NCI-H1417 treated with DMSO at 0.1 percent for 48 hours (cell line): ENCODE measurements at places on chromosomes 3 and 15.

DNA sequence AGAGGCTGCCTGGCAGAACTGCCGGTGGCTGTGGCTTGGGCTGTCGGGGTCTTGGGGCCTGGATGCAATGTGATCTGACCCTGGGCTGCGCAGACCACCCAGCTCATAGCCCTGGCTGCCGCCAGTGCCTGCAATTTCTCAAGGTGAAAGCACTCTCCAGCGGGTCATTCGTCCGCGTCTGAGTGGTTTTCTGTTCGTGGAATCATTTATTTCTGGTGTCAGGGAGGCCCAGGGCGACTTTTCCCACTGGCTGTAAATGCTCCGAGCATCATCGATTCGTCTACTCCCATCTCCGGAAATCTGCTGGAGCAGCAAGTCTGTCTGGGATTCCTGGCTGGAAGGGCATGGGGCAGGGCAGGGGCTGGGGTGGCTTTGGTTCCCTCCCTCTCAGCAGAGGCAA, 40.6 kb upstream of the ADPGK start:
- no peak for DNase-seq

DNA sequence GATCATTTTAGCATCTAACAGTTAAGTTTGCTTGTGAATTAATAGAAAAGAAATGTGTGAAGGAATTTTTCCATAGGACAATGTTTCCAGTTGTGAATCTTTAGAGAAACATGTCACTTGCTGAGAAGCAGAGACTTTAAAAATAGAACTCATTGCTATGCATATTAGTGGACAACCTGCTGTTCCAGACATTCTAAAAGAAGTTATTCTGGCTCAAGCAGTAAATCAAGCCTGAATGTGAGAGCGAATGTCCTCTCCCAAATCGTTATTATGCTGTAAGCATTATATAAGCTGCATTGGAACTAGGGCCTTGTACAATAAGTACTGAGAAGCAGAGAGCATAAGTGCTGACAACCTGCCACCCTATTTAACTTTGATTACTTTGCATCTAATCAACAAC, 990.9 kb downstream of the PLOD2 start:
- no peak for DNase-seq

- DNase-seq: no peak
Measured at GRCh38 chr3:125168711-125169393, 43.7 kb downstream of the SLC12A8 start.

DNA sequence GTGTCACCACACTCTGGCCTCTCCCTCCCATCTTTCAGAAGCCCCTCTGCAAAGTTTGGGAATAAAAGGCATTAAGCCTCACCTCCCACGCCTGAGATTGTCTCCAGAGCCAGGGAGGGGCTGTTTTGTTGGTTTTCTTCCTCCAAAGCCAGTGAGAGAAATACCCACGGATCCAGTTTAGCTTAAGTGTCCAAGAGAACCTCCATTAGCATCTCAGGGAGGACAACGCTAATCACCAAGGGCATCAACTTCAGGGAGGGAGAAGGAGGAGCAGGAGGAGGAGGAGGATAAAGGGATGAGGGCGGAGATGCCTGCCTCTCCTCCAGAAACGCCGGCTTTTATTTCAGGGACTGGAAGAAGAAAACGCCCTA, 101.6 kb downstream of the SRGAP3 start:
- no peak for DNase-seq

GRCh38 chr3:71759401-71759800, 5.7 kb downstream of the GPR27 start:
- no peak for DNase-seq

DNA sequence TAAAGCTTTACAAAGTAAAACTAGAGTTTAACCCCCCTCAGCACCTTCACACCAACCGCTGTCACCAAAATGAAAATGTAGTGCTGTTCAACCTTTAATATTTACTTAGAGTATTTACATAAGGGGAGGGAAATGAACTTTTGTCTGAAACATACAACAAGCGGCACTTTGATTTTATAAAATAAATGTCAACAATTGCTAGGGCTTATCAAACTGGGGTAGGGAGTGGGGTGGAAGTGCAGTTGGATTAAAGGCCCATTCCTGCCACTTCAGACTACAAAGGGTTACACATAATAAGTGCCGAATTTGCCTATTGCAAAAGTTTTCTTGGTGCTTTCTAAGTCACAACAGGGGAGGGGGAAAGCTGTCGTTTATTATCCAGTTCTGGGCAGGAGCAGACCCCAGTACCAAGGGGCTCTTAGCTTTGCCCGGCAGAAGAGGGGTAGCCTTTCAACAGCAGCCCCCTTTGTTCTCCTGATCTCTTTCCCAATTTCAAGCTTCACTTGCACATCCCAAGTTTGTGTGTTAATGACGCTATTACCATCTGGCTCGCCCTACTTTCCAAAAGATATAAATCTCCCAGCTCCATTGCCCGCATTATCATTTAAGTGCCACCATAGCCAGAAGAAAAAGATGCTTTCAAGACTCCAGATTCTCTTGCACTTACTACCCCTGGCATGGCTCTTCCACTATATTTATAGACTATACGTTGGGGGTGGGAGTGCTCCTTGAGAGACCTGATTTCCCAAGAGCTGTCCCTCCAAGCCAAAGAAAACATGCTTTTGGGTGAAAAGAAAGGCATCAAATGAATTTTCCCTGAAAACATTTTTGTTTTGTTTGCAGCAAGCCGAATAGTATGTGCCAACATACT, 17.0 kb downstream of the SOX2 start:
- DNase-seq: no peak

DNA sequence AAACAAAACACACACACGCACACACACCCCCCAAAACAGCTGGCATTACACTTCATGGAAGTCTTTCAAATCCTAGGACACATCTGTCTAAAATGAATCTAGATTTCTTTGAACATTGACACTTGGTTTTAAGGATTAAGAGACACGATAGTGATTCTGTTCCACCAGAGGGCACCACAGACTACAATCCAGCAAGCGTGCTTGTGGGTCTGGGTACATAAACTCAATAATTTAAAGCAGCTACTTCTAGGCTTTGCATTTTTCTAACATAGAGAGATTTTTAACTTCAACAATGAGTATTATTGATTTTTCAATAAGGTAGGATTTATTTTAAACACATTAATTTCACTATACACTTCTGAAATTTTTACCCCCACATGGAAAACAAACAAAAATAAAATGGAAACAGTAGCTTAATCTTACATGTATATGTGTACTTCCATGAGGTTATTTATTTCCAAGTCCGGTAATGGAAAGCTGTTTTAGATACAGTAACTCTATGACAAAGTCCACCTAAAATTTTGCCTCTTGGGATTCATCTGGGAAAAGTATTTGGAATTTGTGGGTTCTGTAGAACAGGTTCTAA, 564.0 kb upstream of the TGFBR2 start:
- DNase-seq: no peak

DNA sequence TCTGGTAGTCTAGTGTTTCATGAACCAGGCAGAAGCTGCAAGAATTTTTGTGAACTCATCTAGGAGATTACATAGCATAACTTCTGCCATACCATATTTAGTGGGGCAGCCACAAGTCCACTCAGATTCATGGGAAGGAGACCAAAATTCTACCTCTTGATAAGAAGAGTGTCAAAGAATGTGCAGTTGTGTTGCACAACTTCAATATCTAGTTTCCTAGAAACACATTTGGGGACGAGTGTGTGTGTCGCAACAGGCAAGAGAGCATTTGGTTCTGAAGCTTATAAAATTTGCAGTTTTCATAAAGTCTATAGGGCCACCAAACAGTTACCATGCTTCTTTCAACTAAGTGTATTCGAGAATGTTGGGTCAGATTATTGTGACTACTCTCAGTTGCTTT, 115.3 kb downstream of the KCNH8 start:
- no peak for DNase-seq

- DNase-seq: peak; percentile 92
Measured at GRCh38 chr3:117398141-117398899, 688.7 kb downstream of the TUSC7 start.

DNA sequence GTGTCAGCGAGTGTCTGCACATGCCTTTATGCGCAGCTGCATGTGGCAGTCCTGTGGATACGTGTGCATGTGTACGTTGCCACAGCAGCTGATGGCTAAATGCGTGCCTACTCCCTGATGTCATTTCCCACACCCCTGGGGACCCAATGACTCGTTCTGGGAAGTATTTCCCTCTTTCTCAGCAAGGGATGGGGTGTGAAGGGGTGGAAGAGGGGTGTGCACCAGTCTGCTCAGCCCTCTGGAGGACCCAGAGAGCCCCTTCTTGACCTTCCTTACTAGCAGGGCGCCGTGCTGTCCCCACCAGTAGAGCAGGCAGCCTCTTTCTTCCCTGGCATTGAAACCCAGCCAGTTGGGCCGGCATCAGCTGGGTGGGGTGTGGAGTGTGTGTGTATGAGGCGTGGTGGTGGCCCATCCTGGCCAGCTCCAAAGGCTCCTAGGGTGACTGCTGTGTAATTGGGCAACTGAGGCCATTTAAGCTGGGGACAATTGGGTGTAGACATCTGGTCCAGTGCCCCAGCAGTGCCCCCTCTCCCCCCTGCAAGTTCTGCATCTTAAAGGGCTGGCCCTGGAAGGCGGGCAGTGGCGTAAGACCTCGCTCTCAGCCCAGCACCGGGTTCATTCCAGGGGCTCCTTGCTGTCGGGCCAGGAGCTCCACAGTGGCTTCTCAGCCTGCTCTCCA, 19.2 kb downstream of the SNX33 start:
- no peak for DNase-seq

DNA sequence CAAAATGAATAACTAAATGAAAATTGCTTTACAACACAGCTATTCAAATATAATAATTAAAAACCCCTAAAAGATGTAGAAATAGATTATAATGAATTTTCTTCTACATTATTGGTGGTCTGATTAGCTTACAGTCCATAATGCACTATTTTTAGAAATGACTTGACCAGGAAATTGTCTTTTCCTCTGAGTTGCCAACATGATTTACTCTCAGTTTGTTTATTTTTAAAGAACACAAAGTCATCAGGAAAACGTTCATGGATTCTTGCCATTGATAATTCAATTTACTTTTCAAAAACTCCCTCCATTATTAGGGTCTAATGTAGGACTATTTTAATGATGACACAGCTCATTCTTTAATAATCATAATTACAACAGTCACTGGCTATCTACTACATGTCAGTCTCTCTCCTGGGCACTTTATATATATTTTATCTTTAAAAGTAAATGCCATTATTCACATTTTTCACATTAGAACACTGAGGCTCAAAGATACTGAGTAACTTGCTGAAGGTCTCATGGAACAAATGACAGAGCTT, 1.1 kb downstream of the TM4SF18 start:
- no peak for DNase-seq

- DNase-seq: no peak
Measured at GRCh38 chr3:40843851-40844548, 319.2 kb downstream of the ZNF621 start.

GRCh38 chr3:156449710-156450574, 105.0 kb downstream of the SSR3 start:
- no peak for DNase-seq

GRCh38 chr3:188993181-188993580, 178.6 kb upstream of the TPRG1 start:
- DNase-seq: no peak

DNA sequence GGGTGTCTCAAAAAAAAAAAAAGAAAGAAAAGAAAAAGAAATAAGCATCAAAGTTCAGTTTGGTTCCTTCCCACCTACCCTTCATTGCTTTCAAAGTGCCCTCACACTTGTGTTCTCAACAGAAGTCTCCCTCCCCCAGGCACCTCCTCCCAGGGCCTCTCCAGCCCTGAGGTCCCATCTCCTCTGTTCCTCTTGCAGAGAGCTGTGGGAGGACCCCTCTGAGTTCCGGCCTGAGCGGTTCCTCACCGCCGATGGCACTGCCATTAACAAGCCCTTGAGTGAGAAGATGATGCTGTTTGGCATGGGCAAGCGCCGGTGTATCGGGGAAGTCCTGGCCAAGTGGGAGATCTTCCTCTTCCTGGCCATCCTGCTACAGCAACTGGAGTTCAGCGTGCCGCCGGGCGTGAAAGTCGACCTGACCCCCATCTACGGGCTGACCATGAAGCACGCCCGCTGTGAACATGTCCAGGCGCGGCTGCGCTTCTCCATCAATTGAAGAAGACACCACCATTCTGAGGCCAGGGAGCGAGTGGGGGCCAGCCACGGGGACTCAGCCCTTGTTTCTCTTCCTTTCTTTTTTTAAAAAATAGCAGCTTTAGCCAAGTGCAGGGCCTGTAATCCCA, 6.1 kb downstream of the CYP1A2 start:
- DNase-seq: no peak

GRCh38 chr3:28186748-28187147, 54.7 kb upstream of the CMC1 start:
- DNase-seq: no peak
